ENCODE measurements at places on chromosomes 16 and 17. TPM values are rescaled to one million over a fixed set of nuclear protein-coding genes. Genes with fewer than 3 reads are reported as not detected.

DNA sequence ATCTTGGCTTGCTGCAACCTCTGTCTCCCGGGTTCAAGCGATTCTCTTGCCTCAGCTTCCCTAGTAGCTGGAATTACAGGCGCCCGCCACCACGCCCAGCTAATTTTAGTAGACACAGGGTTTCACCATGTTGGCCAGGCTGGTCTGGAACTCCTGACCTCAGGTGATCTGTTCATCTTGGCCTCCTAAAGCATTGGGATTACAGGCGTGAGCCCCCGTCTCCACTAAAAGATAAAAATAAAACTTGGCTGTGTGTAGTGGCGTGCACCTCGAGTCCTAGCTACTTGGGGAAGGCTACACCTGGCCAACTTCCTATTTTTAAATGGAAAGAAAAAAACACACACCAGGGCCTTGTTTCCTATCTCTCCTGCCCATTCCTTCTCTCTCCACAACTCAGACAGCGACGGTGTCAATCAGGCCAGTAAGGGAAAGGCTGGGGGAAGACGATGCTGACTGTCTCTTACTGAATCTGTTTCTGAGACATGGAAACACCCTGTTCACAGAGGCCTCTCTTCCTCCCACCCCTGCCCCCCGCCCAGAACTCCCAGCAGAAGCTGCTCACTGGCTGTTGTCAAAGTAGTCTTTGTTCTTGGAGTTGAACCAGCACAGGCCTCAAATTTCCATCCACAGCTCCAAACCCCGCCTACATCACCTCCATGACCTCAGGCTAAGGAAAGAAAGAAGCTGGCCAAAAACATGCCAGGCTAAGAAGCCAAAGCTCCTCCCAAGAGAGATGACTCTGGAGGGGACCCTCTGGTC lies 96.6 kb downstream of the NXN start:
- H3K27me3 ChIP-seq: no peaks in the 10 kb centered on the region
- no peak for DNase-seq
- H3K27ac ChIP-seq: peak overlapping the region; percentile 92
- H3K4me3 ChIP-seq: no peak overlapping the region
- H3K4me1 ChIP-seq: peaks cover 44% of the 10 kb centered on the region

GRCh38 chr16:52066962-52067361 lies 480.0 kb downstream of the TOX3 start:
- peaks cover 3% of the 10 kb centered on the region for H3K4me1 ChIP-seq
- H3K27me3 ChIP-seq: no peaks in the 10 kb centered on the region
- H3K36me3 ChIP-seq: no peaks in the 10 kb centered on the region

Gene RPL26
- total RNA-seq: 1,389 TPM

Gene SYCE1L
- 14.4 TPM for total RNA-seq

Gene ITGAE
- 34.4 TPM for total RNA-seq
